ENCODE measurements at places on chromosomes 3 and 15.

DNA sequence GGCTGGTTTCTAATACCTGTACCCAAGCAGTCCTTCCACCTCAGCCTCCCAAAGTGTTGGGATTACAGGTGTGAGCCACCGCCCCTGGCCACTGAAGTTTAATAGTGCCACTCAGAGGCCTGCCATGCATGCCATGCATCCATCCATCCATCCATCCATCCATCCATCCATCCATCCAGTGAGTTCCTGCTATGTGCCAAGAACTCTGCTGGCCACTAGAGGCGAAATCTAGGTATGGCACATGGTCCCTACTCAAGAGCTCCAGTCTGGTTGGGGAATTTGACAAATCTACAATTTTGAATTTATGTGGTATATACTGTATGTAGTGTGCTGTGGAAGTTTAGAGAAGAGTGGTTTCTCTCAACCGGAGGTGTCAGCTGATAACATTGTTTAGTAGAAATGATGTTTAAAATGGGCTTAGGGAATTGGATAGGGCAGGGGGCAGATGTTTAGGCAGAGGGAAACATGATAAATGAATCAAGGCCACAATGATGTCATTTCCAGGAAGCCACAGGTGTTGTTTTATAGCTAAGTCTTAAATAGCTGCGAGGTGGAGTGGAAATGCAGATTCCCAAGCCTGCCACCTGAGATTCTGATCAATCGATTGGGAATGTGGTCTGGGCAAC is 384.4 kb upstream of the C2CD4B start:
- DNase-seq, result no peak

GRCh38 chr3:167813169-167814123 is 77.9 kb downstream of the SERPINI1 start:
- DNase-seq, result no peak

DNA sequence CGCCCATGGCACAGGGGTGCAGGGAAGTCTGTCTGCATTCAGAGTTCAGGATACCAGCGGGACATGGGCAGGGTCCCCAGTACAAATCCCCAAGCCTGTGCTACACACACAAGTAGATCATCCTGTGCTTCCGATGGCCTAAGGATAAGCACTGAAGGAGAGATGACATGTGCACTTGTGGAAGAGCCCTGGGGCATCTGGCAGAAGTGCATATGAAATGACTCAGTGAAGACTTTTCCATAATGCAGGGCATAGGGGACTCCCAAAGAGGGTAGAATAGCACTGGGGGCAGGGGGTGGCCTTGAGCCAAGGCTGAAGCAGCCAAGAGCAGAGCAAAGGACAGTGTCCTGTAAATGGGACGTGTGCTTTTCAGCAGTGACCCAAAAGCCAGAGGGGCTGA is 22.9 kb downstream of the ADAMTS17 start:
- DNase-seq, result no peak

DNA sequence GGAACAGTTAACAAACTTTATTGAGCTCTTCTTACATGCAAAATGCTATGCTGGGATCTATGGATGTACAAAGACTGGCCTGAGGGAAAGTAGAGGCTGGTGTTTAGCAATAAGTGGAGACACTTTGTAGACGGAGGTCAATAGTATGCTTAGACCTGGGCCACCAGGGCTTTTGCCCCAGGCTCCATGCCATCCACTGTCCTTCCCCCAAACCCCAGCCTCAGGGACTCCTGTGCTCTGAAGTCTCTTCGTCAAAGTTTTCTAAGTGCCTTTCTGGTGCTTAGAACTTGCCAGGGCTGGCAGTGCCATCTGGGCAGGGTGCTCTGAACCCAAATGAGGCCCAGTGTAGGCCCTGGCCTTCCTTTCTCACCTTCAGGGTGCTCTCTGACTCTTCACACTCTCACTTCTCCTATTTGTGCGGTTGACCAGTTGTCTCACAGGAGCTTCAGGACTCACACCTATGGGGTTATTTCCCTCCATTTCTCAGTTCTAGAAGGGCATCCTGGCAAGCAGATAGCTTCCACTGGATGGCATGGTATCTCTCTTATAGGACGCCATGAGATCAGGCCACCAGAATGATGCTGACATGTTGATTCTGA is 21.8 kb upstream of the KCNAB1 start:
- DNase-seq, result no peak

- DNase-seq, result no peak
Observed at GRCh38 chr3:100089812-100090668, 24.3 kb downstream of the FILIP1L start.

DNA sequence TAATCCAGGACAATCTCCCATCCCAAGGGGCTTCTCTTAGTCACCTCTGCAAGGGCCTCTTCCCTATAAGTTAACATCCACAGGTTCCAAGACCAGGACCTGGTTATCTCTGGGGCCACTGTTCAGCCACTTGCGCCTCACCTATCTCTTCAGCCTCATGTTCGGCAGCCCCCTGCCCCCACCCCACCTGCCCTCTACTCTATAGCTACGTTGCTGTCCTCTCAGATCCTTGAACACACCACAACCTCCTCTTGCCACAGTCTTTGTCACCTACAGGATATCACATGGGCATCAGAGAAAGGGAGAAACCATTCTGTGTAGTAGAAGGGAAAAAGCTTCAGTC is 33.9 kb downstream of the SLC41A3 start:
- no peak for DNase-seq

GRCh38 chr3:99713440-99713839 is 75.0 kb downstream of the COL8A1 start:
- DNase-seq, result no peak

GRCh38 chr15:59538494-59538893 is 73.1 kb upstream of the GCNT3 start:
- no peak for DNase-seq

GRCh38 chr15:42716125-42716524 is 20.8 kb downstream of the CDAN1 start:
- no peak for DNase-seq

DNA sequence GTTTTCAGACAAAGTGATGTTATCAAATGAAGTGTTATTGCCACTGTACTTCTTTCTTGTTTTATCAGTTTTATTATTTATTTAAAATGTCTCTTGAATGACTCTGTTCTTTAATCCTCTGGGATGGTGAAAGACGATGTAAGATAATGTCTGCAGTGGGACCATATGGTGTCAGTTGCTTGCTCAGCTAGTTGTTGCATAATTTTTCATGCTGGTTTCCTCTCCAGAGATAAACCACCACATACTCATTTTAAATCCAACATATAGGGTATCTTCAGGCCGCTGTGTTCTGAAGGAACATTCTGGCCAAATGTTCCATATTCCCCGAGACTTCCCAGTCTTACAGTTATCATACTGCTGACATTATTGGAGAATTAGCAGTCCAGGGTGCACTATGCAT is 75.9 kb downstream of the GABRG3 start:
- no peak for DNase-seq

GRCh38 chr3:81154611-81155143 is 606.8 kb downstream of the GBE1 start:
- DNase-seq, result no peak

GRCh38 chr3:160018959-160019358 is 30.3 kb downstream of the IL12A start:
- no peak for DNase-seq

GRCh38 chr3:157129803-157130466 is 30.0 kb downstream of the CCNL1 start:
- peak; percentile 41 for DNase-seq

DNA sequence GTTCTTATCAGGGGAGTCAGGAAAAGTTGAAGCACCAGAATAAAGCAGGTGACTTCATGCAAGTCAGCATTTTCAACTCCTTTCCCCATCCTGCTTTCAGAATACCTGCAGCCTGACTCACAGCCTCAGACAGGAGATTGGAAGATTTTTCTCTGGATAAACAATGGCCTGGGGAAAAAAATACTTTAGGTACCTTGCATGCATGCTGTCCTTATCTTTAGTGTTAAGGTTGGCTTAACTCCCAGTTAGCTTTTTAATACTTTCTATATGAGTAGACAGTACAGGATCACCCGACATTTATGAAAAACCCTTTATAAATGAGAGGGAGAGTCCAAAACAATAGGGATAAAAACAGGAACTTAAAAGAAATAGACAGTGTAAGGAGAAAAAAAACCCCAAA is 53.6 kb downstream of the PAK2 start:
- no peak for DNase-seq

DNA sequence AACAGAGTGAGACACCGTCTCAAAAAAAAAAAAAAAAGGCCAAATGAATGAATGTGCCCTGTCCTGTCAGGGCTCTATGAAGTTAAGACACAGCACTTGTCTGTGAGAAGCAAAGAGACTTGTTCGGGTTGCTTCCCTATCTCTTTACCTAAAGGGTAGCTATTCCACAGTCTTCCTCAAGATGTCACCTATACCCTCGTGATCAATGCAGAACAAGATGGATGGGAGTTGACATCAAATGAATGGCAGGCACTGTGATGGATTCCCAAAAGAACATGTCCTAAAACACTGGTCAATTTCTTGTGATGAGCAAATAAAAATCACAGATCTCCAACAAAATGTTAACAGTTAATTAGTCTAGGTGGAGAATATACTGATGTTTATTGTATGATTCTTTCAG is 9.5 kb downstream of the TADA3 start:
- no peak for DNase-seq

- no peak for DNase-seq
Observed at GRCh38 chr3:157594413-157594812, 91.2 kb upstream of the VEPH1 start.

DNA sequence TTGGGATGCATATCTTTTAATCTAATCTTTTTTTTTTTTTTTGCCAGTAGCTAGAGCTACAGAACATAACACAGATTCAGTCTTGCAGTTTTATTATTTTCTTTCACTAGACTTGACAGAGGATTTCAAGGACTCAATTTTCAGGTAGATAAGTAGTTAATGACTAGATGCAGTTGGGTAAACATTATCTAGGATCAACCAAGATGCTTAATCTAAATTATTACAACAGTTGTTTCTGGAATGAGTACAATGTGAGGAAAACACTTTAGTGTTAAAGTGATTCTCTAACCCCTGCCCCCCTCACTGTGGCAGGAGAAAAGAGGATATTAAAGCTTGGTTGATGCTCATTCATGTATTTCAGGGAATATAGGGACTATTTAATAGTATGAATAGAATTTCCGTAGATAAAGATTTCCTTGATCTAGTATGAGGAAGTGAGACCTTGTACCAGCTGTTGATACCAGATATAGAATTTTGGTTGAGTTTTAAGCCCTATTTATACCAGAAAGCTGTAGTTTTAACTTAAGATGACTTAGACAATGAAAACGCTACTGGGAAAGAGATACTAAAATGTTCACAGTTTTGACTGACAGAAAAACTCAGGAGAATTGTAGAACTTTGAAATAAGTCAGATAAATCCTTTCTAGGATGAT is 389.0 kb upstream of the C2CD4B start:
- no peak for DNase-seq

- DNase-seq, result no peak
Observed at GRCh38 chr15:90087454-90088154, 14.7 kb downstream of the IDH2 start.

- no peak for DNase-seq
Observed at GRCh38 chr3:129648391-129648790, 41.9 kb upstream of the PLXND1 start.
